Dermis lymphatic vessel endothelial cell (primary cell): ENCODE measurements at places on chromosomes 16 and 17. TPM values are rescaled to one million over a fixed set of nuclear protein-coding genes. Genes with fewer than 3 reads are reported as not detected.

Gene PIRT
- total RNA-seq, result not detected in 2 replicates

Gene CLEC18C
- under 0.01 TPM in 1 of 2 replicates, not detected in the other for total RNA-seq

Gene KRTAP2-1
- total RNA-seq, result not detected in 2 replicates

Gene CCDC40
- total RNA-seq, result 2.0 and 2.3 TPM in 2 replicates
